ENCODE measurements at places on chromosomes 1 and 21.

DNA sequence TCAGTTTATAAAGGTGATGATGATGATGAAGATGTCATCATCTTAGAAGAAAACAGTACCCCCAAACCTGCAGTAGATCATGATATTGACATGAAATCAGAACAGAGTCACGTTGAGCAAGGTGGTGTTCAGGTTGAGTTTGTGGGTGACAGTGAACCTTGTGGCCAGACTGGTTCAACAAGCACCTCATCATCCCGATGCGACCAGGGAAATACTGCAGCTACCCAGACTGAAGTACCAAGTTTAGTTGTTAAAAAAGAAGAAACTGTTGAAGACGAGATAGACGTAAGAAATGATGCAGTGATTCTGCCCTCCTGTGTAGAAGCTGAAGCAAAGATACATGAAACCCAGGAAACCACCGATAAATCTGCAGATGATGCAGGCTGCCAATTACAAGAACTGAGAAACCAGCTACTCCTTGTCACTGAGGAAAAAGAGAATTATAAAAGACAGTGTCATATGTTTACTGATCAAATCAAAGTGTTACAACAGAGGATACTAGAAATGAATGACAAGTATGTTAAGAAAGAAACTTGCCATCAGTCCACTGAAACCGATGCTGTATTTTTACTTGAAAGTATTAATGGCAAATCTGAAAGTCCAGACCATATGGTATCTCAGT is 16.0 kb upstream of the CHAF1B start:
- DNase-seq, result no peak

GRCh38 chr1:111967067-111967690 is 22.3 kb downstream of the KCND3 start:
- DNase-seq, result no peak

DNA sequence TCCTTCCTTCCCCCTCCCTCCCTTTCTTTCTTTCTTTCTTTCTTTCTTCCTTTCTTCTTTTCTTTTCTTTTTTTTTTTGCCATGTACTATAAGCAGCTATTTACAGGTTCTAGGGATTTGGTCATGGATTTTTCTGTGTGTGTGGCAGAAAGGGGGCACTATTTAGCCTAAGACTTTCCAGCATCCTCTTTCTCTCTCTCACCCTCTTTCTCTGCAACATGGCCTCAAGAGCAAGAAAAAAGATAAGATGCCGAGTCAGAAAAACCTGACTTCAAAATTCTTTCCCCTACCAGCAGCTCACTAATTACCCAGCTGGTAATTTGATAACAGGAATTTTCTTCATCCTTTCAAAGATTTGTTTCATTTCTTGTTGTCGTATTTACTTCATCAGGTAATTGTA is 458.3 kb upstream of the ADAMTS5 start:
- DNase-seq, result peak; percentile 5

GRCh38 chr1:244450597-244451538 is 841 bp downstream of the ADSS2 start:
- peak; percentile 37 for DNase-seq

GRCh38 chr1:171389171-171389570 is 75.2 kb downstream of the FMO4 start:
- DNase-seq, result no peak

DNA sequence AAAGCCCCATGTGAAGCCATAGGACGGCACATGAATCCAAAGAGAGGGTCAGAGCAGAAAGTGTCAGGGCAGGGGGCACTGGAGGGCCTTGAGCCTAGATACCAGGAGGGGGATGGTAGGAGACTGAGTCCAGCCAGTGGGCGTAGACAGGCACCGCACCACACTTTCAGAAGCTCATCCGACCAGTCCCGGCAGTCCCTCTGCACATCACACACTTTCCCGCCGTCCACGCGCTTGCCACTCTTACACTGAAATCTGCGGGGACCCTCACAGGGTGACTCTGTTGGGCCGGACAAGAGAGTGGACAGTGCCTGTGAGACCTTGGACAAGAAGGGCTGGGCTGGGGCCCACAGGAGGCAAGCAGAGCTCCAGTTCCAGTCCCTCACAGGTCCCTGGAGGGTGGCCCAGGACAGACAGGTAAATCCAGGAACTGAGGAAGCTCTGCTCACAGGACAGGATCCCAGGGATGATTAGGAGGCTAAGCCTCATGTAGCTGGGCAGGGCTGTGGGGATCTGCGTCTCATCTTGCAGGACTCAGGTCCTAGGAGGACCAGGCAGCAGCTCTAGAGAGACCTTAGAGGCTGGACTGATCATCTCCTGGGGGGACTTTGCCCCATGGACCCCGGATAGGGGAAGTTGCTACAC is 36.3 kb upstream of the MAGOH start:
- no peak for DNase-seq

DNA sequence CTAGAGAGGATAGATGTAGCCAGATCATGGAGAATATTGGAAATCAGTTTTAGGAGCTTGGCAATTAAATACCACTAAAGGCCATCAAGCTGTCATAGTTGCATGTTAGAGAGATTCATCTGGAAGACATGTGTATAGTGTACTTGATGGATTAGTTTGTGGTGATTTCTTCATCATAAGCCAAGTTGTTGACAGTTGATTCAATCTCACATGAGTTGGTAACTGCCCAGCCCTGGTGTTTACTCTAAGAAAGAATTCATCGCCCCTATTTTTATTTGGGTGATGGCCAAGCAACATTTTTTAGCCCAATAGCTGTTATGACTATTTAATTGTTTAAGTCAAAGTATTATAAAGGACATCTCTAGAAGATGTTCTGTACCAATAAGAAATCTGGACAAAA is 737.6 kb downstream of the PLA2G4A start:
- DNase-seq, result no peak

DNA sequence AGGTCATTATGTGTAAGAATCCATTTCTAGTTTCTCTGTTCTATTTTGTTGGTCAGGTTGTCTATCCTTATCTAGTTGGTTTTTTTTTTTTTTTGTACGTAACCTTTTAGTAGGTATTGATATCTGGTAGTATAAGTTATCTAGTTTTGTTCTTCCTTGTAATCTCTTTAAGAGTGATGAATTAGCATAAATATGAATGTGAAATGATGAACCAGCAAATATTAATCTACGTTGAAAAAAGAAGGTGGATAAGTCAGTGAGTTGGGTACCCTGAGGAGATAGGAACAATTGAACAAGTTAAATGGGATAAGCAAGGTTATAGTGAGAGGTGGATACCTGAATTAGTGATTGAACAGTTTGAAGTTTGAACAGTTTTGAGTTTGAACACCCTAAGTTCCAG is 33.9 kb downstream of the TTC3 start:
- DNase-seq, result no peak

DNA sequence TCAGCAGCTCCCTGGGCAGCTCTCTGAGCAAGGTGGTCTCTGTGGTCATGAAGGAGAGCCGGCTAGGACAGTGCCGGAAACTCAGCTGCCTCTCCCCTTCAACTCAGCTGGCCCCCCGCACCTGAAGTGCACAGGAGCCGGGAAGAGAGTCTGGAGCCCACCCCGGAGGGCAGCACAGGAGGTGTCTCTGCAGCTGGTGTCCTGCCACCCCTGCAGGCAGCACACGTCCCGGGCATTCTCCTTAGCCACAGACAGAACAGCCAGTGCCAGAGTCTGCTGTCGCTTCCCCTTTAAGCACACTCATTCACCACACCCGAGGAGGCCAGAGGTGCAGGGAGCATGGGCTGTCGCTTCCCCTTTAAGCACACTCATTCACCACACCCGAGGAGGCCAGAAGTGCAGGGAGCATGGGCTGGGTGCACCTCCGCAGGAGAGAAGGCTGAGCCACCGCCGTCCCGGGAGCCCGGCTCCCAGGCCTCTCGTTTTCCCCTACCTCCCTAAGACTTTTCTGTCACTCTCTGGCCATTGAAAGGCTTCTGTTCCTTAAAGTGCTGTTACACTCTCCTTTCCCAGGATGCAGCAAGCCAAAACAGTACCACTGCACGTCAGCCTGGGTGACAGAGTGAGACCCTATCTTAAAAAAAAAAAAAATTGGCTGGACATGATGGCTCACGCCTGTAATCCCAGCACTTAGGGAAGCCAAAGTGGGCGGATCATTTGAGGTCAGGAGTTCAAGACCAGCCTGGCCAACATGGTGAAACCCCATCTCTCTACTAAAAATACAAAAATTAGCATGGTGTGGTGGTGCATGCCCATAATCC is 16.9 kb upstream of the SAMD11 start:
- no peak for DNase-seq

- DNase-seq, result no peak
Measured at GRCh38 chr1:182303778-182304177, 87.8 kb downstream of the GLUL start.

- no peak for DNase-seq
Measured at GRCh38 chr1:178277793-178278530, 184.1 kb downstream of the RASAL2 start.

- peak; percentile 16 for DNase-seq
Measured at GRCh38 chr1:233904633-233905415, at the start of gene SLC35F3. SLC35F3 (plus strand) TSS chr1:233904676.

DNA sequence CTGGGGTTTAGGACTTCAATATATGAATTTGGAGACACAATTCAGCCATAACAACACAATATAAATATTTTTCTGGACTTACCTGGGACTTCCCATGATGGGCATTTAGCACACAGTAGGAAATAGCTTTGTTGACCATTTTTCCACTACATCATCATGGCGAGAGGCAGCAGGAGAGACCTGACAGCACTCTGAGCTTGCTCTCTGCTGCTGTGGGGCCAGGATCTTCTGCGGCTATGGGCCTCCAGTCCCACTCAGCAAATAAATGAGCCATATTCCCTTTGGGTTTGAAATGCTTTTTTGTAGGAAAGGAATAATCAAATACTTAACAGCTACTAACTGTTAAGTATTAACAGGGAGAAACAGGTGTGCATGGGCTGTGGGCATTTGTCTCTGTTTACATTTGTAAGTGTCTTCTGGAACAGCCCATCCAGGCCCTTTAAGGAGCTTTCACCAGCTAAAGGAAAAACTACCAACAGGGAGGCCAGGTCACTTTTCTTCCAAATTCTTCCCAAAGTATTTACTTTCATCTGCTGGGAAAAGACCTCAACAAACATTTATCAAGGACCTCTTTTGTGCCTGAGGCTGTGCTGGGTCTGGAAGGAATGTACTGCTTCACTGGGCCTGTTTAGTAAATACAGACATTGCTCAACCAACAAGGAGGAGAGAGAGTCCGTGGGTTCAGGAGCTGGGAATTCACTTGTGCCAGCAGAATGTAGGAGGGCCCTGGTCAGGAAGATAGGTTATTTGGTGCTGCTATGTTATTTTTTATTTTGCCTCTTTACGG is 133.2 kb downstream of the LRIG2 start:
- DNase-seq, result no peak

- DNase-seq, result no peak
Measured at GRCh38 chr1:61591351-61591750, 133.6 kb downstream of the TM2D1 start.

DNA sequence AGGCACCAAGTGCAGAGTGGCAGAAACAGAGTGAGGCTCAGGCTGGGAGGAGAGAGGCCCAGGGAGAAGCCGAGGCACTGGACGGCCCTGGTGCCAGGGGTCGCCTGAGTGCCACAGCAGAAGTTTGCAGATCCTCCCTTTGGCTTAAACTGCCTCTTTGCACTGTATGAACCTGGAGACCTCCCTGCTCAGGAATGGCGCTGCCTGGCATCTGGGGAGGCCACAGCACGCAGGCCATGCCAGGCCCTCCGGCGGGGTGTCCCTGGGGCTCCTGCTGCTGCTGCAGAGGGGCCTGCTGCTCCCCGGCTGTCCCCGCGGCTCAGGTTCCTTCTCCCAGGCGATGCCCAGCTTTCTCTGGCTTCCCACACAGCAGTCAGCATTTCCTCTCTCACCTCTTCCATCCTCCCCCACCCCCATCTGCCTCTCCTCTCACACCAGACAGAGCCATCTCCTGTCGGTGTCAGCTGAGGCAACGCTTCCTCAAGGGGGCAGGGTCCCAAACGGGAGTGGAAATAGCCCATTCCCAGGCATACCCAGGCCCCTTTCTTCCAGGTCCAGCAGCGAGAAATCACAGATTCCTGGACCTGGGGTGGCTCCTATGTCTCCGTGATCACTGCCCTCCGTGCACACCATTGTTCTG is 35.2 kb downstream of the SYT6 start:
- peak; percentile 5 for DNase-seq

DNA sequence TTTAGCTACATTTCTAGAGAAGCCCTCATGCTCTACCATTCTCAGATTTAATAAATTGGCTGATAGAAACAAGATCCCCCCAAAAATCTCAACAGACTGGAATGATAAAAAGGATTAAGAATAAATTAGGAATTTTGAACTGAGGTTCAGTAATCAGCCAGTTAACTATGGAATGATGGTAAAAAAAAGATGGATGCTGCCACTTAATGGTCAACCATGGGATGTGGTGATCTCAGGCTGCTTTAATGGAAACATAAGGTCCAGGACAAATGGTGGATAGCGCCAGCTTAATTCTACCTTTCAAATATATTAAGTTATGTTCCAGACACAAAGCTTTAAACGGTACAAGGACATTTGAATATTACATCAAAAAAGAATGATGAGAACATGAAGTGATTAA is 49.9 kb downstream of the CCN1 start:
- no peak for DNase-seq

DNA sequence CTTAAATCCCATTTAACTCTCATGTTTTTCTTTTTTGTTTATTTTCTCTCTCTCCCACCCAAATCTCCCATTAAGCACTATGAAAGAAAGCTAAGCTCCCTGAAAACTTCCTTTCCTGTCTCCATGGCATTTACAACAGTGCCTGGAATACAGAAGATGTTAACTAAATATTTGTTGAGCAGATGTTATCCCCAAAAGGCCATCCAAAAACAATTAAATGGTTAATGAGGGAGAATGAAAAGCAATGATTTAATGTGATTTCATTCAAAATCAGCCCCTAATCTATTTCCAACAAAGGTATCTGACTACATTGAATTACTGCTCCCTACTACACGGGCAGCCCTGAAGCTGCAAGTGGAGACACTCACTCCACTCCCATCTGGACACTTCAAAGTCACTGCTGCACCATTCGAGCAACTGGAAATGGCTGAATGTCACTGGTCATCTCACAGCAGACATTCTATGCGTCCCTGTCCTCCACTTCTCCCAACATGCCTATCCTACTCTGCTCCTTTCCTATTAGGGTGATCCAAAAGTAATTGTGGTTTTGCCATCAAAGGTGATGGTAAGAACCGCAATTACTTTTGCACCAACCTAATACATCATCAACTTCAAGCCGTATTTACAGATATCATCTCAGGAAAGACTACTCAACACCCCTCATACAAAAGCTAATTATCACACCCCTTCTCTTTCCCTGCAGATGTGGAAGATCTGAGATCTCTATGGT is 7.5 kb downstream of the TP53BP2 start:
- no peak for DNase-seq
